ENCODE measurements at places on chromosomes 3 and 15. TPM values are rescaled to one million over a fixed set of nuclear protein-coding genes. Genes with fewer than 3 reads are reported as not detected.

Gene MYO1E
- 31.2 TPM for total RNA-seq

Gene CLDN18
- total RNA-seq = not detected

DNA sequence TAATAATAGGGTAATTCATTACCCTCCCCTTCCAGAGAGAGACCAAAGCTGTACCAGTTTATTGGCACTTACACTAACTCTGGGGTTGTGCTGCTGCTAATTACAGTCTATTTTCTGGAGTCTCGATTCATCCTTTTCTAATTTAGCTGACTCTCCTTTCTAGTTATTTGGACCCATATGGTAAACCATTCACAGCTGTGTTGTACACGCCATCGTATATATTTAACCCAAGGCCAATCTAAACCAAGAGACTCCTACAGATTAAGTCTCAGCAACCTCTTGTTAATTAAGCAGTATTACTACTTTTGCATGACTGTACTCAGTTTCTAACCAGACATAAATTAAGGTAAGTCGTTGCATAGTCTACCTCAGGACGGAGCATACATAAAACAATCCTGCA is 22.5 kb downstream of the ANXA2 start:
- no peak for DNase-seq

DNA sequence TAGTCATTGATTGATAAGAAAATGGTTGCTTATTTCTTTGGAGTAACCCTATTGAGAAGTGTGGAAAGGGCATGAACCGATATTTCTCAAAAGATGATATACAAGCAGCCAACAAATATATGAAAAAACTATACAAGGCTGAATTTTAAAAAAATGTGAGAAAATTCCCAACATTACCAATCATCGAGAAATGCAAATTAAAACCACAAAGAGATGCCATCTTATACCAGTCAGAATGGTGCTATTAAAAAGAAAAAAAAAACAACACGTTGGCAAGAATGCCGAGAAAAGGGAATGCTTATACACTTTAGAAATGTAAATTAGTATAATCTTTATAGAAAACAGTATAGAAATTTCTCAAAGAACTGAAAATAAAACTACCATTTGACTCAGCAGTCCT is 77.7 kb upstream of the ROBO1 start:
- no peak for DNase-seq

Gene LMLN
- total RNA-seq = 8.4 TPM

Gene LRTM1
- total RNA-seq = not detected

GRCh38 chr3:159629329-159630084 is 359.1 kb upstream of the IL12A start:
- no peak for DNase-seq

DNA sequence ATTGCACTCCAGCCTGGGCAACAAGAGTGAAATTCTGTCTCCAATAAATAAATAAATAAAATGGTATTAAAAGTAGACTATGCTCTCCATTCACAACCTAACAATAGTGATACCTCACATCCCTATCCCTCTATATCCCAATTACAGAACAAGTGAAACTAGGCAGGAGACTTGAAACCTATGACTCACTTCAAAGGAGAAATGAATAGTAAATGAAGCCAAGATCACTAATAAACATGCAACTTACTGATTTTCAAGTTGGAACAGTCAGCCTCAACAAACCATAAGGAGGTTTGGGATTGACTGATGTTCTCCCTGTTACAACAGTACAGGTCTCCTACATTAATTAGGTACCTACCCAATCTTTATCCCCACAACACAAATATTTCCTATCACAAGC is 103.4 kb downstream of the GSK3B start:
- no peak for DNase-seq

Gene GABRR3
- total RNA-seq = not detected

DNA sequence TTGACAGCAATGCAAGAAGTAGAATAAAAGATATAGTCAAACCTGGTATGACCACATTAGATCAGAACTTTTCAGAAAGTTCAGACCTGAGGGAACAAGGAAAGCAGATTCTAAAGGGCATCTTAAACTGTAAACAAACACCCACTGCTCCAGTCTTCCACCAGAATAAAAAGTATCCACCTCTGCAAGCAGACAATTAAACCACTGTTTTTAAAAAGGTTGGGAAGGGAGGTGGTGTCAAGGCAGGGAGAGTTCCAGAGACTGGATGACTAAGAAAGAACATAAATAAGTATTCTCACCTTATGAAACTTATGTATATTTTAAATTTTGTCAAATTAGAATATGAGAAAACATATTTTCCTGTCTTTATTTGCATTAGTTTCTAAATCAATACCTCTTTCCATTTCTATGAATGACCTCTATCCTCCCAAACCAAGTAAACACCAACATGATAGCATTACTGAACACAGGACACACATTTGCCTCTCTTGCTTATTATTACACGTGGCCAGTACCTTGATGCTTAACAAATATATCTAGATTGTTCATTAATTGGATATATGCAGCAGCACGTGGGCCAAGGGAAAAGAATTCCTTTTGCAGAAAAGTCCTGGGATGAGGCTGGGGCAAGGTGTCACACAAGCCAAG is 31.6 kb downstream of the PIK3CB start:
- DNase-seq = no peak

DNA sequence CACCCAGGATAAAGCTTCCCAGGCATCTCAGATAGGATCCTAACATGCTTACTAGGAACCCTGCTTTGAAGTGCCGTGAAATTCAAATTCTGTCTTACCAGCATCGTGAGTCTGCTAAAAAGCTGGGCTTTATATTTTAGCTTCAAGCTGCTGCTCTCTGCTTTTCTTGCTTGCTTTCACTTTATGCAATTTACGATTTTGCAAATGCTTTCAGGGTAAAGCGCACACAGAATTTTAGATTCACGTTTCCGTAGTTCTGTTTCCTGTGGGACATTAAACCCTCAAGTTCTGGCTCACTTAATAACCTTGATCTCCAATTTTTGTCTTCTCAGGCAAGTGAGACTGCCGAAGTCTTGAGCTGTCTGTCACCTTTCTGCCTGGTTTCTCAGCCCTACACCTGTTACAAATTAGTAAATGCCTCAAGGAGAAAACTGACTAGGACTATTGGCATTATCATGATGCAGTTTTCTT is 170.5 kb upstream of the TGFBR2 start:
- no peak for DNase-seq

- no peak for DNase-seq
Observed at GRCh38 chr3:111904376-111905241, 45.5 kb downstream of the PHLDB2 start.

DNA sequence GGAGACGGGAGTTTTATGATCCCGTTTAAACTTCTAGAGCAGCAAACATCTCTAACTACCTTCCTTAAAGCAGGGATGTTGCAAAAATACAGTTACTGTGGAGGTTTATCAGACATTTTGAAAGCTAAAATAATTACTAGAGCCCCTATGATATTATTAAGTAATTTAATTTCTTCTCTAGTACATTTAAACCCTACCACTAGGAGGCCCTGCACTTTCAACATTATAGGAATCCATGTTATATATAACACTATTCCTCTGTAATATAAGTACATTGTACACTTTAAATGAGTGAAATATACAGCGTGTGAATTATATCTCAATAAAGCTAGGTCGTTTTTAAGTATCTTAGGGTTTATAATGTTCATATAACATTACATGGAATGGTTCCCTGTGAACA is 11.5 kb downstream of the SETMAR start:
- DNase-seq = no peak

Gene CYP1A1
- total RNA-seq = 0.47 TPM

Gene MCCC1
- total RNA-seq = 37.1 TPM

Gene SLCO2A1
- total RNA-seq = 0.78 TPM

Gene C3orf20
- 0.16 TPM for total RNA-seq

DNA sequence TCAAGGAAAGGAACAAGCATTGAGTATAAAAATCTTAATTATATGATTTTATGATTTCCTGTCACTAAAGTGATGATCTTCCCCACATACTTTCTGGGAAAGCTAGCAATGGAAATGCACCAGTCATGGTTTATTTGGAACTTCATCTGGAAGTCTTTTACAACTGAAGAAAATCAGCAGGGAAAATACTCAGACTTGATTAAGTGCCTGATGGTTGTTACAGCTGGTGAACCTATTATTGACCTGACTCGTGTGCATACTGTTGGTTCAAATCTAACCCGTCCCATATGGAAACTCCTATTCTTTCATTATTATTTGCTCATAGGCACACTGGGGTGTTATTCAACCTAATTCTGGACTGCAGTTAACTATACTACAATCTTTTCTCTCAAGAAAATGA is 701.8 kb upstream of the CCDC54 start:
- DNase-seq = no peak

Gene KLHL40
- not detected for total RNA-seq

- DNase-seq = no peak
Observed at GRCh38 chr15:73633991-73634495, 854 bp upstream of the NPTN start.

- DNase-seq = no peak
Observed at GRCh38 chr3:124579641-124580040, 150.6 kb upstream of the UMPS start.

Gene CHRNA3
- 0.31 TPM for total RNA-seq

DNA sequence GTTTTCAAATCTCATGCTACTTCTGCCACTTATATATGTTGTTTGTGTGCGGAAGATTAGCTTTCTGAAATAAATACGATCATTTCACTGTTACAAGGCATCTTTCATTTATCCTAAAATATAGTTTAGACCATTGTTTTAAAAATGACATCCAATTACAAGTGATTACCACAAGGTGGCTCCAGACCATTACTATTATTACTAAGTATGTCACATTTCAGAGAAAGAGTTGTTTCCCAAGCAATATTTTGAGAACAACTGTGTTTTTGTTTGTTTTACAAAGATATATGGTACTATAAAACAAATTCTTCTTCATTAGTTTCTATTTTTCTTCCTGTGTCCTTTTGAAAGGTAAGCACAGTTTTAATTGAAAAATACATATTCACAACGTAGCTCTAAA is 136.0 kb upstream of the RAP2B start:
- no peak for DNase-seq

DNA sequence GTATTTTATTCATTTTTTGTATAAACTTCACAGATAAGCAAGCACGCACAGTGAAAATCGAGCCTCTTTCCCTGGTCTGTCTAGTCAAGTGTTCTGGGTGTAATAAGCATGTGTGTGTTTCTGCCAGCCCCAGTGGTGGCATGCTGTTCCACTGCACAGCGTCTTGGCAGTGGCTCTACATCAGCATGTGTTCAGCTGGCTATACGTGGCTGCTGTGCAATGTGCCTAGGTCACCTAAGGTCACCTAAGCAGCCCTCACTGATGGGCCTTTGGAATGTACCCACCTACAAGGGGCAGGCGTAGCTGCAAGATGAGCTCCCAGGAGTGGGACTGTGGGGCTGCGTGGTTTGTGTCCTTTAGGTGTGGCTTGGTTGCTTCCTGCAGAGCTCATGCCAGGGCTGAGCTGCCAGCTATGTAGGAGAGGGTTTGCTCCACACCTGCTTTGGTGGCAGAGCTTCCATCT is 4.9 kb downstream of the LIMD1 start:
- DNase-seq = peak; percentile 21

GRCh38 chr15:27956285-27956684 is 142.8 kb downstream of the OCA2 start:
- DNase-seq = no peak

Gene GXYLT2
- 4.7 TPM for total RNA-seq

Gene SCN5A
- 0.16 TPM for total RNA-seq

Gene DNAJC17
- 12.8 TPM for total RNA-seq

Gene CRELD1
- 17.5 TPM for total RNA-seq

Gene ONECUT1
- not detected for total RNA-seq

- no peak for DNase-seq
Observed at GRCh38 chr3:11386465-11387113, 114.4 kb downstream of the ATG7 start.
